ENCODE measurements at places on chromosomes 3 and 15.

DNA sequence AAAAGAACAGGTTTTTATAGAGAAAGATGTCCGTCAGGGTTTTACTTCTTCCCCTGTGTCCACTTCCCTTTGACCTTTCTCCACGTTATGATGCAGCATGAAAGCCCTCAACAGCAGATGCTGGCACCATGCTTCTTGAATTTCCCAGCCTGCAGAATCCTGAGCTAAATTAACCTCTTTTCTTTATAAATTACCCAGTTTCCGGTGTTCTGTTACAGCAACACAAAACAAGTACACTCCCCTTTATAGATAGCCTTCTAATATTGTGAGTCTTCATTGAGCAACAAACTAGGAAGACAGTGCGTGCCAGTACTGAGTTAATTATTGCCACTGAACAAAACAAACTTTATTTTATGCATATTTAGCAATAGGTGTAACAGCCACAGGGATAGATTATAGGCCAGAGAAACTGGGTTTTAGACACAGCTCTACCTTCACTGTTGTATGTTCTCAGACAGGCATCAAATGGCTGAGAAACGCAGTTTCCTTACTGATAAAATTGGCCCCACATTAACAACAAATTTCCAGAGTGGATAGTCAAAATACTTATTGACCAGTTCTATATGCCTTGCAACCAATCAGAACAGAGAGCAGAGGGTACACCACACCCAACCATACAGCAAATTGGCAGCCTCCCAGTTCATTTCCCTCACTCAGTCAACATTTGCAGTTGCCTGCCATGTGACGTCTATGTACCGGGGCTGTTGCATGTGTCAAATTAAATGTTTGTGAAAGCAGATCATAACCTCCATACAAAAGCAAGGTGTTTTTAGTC lies 14.4 kb upstream of the TBL1XR1 start:
- DNase-seq = no peak

DNA sequence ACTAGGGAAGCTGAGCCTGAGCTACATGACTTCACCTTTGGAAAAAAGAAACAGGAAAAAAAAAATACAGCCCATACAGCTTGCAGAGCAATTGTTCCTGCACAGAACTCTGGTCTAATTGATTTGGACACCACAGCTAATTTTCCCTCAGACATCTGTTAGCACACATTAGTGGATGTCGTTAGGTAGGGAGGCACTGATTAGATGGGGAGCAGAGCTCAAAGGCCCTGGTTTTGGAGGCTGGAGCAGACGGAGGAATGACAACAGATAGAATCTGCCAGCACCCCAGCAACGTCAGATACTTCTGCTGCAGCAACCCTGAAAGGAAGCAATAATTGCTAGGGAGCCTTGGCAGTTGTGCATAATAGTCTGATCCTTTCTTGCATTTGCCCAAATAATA lies 398.9 kb downstream of the LSAMP start:
- DNase-seq = peak; percentile 15

GRCh38 chr3:100516838-100517237 lies 24.4 kb downstream of the TMEM45A start:
- no peak for DNase-seq

GRCh38 chr3:136120373-136121348 lies 75.5 kb downstream of the MSL2 start:
- DNase-seq = no peak

GRCh38 chr15:99126131-99126588 lies 21.3 kb downstream of the SYNM start:
- no peak for DNase-seq

- DNase-seq = no peak
Observed at GRCh38 chr15:42138968-42139386, 17.5 kb downstream of the PLA2G4F start.

DNA sequence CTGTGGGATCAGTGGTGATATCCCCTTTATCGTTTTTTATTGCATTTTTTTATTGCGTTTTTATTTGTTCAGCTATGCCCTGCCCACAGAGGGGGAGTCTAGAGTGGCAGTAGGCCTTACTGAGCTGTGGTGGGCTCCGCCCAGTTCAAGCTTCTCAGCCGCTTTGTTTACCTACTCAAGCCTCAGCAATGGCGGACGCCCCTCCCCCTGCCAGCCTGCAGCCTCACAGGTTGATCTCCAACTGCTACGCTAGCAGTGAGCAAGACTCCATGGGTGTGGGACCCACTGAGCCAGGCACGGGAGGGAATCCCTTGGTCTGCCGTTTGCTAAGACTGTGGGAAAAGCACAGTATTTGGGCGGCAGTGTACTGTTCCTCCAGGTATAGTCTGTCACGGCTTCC lies 500.6 kb upstream of the MCTP2 start:
- no peak for DNase-seq

- DNase-seq = peak; percentile 13
Observed at GRCh38 chr15:65580287-65580686, 30.6 kb downstream of the INTS14 start.

DNA sequence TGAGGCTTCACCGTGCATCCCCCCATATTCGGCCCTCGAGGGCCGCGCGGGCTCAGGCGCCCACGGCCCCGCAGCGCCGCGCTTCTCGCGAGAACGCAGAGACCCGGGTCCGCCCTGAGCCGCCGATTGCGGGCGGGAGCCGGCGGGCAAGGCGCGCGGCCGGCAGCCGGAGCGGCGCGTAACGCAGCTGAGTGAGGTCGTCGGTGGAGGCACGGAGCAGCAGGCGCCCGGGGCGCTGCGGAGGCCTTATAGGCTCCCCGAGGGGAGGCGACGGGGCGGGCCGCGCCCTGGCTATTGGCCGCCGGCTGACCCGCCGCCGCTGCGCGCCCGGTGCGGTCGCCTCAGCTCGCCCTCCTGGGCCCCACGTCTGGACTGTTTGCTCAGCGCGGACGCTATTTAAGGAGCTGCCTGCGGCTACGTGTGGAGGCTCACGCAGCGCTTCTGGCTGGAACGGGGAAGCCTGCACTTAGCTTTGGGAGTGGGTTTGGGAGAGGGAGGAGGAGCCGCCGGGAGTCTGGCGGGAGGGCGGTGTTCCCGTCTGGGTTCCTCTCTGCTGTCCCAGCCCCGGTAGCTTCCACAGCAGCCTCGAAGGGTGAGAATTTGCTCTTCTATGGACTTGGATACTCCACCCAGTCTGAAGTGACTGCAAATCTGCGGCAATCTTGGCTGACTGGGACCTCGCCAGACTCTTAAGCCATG lies at the start of gene PLOD2:
TSS of gene PLOD2 (minus strand) at position 221 of the 699 bp plus-strand sequence. CDS start at position 26, 195 bp downstream.
- peak; percentile 89 for DNase-seq

DNA sequence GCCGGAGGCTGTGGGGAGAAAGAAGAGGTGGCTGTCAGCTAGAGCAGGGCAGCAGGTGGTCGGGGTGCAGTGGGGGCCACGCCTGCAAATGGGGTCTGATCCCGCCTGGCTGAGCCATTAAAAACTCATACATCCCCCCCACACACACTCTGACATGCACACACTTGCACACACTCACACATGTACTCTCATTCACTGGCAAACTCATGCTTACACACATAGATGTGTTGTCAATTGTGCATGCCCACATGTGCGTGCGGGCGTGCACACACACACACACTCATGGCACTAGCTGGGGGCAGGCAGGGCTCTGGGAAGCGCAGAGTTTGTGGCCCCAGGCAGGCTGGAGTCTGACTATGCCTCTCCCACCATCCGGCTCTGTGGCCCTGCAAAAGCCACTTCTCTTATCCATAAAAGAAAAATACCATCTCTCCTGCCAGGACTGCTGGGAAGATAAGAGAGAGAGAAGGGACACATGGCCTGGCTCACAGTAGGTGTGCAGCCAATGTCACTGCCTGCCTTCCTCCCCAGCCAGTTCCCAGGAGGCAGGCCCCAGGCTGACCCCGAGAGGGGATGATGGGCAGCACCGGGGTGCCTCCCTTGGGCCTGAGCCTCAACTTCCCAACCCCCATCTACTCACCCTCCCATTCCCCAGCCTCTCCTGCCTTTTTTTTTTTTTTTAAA lies 163.5 kb upstream of the LINGO1 start:
- DNase-seq = no peak

DNA sequence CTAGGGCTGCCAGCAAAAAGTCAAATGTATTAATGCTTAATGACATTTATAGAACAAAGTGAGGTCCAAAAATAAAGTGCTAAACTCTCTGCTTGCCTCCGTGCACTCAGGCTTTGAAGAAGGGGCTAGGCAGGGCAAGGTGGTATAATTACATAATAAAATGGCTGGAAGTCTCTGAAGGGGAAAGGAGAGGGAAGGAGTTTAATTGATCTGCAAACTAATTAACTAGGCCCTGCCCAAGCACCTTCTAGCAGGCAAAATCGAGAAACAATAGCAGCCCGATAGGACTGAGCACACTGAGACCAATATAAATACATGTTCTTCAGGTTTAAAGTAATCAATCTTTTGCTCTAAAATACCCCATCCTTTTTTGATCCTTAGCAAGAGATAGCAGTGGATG lies 13.0 kb downstream of the DIS3L start:
- no peak for DNase-seq

DNA sequence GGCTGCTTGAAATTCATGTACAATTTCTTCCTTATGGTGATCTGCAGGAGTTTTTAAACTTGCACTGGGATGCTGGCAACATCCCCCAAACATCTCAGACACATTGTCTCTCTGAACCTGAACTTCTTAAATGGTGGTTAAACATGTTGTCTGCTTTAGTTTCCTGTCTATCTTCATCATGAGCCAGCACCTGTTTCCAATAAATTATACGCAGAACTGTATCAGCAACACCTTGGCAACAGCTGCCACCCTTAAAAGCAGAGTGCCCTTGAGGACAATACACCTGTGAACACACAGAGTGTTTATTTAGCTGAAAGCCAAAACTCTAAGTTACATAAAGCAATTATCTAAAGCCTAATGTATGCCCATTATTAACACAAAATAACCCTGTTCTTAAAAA lies 242.9 kb downstream of the WNT5A start:
- no peak for DNase-seq

GRCh38 chr3:8020047-8020841 lies 481.4 kb upstream of the LMCD1 start:
- no peak for DNase-seq

DNA sequence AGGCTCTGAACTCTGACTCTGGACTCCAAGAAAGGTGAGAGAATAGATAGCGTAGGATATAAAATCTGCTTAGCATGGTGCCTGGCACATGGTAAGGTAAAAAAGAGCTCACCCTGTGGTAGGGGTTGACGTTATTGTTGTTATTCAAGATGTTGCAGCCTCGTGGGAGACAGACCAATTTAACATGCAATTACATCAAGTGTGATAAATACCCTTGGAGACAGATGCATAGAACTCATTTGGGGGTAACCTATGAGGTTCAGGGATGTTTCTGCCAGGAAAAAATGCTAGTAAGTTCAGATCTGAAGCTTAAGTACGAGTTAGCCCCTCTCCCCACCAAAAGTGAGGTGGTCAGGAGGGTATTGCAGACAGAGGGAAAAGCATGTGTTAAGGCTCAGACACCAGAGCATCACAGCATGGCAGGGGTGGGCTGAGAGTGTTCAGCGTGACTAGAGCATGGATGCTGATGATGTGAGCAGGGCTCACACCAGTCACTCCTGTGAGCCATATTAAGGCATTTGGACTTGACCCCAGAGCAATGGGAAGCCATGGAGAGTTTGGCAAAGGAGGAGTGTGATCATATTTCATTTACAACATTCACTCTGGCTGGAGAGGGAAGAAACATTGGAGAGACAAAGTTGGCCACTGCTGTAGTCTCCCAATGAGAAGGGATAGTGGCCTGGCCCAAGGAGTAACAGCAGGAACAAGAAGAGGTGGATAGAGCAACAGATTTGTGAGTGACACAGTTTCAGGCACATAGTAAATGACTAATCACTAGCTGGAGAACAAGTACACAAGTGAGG lies 181.0 kb downstream of the UACA start:
- no peak for DNase-seq

GRCh38 chr3:102194760-102195159 lies 240.1 kb upstream of the ZPLD1 start:
- DNase-seq = no peak

GRCh38 chr15:37921527-37922385 lies 12.7 kb upstream of the TMCO5A start:
- no peak for DNase-seq

DNA sequence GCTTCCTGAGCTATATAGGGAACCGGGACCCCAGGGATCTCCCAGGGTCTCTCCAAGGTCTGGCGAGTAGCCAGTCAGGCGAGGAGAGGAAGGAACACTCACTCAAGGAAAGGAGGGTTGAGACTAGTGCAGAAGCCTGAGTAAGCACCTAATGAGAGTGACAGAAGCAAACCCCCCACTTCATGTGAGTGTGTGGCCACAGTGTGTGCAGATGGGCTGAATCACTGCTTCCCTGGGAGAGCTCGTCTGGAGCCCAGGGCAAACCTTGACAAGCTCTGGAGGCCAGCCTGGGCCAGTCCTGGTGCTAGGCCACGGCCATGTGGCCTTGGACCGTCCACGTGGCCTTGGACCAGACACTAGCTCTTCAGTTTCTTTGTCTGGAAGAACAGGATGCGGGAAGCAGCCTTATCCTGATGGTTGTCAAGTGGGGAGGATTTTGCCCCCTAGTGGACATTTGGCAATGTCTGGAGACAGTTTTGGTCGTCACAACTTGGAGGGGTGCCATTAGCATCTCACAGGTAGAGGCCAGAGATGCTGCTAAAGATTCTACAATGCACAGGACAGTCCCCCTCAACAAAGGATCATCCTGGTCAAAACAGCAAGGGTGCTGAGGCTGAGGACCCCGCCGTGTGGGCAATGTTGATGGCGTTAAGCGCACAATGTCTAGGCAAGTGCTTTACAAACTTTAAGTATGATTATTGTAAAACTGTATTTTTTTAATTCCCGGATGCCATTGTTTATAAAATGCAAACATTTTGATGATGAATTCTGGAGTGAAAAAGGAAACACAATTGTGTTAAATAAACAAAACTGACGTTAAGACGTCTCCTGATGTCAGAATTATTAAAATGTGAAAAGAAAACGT lies 34.8 kb upstream of the CTSH start:
- peak; percentile 80 for DNase-seq

DNA sequence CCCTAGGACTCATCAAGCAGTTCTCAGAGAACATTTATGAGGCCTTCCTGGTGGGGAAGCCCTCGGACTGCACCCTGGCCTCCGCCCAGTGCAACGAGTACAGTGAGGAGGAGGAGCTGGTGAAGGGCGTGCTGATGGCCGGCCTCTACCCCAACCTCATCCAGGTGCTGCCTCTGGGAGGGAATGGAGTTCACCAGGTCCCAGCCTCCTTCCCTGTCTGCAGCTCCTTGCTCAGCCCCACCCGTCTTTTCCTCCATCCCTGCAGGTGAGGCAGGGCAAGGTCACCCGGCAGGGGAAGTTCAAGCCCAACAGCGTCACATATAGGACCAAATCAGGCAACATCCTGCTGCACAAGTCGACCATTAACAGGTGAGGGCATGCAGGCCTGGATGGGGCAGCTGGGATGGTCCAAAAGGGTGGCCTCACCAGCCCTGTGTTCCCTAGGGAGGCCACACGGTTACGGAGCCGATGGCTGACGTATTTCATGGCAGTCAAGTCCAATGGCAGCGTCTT lies 46.3 kb downstream of the DHX30 start:
- no peak for DNase-seq

- no peak for DNase-seq
Observed at GRCh38 chr3:149151843-149152242, 22.4 kb downstream of the HPS3 start.

Data from neural progenitor cell (in vitro differentiated cells).